ENCODE measurements at places on chromosomes 2 and 18. TPM values are rescaled to one million over a fixed set of nuclear protein-coding genes. Genes with fewer than 3 reads are reported as not detected.

Gene SULT1C4
- 26.9 TPM for total RNA-seq

Gene SERPINB3
- not detected for total RNA-seq

Gene TMEM247
- total RNA-seq, result not detected

Gene ARHGAP28
- 10.7 TPM for total RNA-seq

Gene CTDP1
- 12.3 TPM for total RNA-seq
